ENCODE measurements at places on chromosomes 16 and 17.

GRCh38 chr17:29219378-29220047 is 27.1 kb upstream of the CRYBA1 start:
- DNase-seq: peak; percentile 86

GRCh38 chr17:82525712-82526111 is 6.2 kb downstream of the FOXK2 start:
- DNase-seq: no peak

DNA sequence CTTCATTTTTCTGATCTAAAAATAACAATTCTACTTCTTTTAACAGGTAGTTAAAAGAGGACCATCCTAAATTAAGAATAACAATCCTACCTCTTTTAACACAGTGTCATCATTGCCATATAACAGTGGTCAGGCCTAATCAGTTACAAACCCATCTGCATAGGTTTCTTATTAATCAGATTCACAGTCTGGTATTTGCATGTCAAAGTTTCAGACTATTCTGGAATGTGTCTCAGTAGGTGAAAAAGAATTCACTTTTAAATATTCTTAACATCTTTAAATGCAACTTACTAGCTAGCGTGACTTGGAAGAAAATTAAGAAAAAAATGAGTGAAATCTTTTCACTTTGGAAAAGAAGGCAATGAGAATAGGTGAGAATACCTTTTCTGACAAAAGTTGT is 6.8 kb upstream of the KRT12 start:
- peak; percentile 30 for DNase-seq

GRCh38 chr17:19551591-19552148 is 18.0 kb downstream of the SLC47A1 start:
- no peak for DNase-seq

GRCh38 chr17:44655983-44656710 is at the start of gene MEIOC:
MEIOC (plus strand) TSS chr17:44656468; CDS start chr17:44656614, 146 bp downstream.
- peak; percentile 23 for DNase-seq

GRCh38 chr17:20157001-20157310 is 147.8 kb downstream of the SPECC1 start:
- no peak for DNase-seq

DNA sequence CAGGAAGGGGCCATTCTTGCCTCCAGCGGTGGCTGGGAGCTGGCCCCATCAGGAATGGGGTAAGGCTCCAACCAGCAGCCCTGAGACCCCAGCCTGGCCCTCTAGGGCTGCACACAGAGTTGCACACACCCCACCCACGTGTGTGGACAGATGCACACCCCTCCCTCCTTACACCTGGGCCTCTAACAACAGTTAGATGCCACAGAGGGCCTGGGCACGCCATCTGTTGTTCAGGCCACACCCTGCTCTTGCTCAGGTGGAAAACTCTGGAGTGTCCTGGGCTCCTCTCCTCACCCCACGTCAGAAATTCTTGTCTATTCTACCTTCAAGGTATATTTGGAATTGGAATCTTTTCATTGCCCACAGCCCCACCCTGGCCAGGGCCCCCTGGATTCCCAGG is 13.3 kb upstream of the RAI1 start:
- no peak for DNase-seq

DNA sequence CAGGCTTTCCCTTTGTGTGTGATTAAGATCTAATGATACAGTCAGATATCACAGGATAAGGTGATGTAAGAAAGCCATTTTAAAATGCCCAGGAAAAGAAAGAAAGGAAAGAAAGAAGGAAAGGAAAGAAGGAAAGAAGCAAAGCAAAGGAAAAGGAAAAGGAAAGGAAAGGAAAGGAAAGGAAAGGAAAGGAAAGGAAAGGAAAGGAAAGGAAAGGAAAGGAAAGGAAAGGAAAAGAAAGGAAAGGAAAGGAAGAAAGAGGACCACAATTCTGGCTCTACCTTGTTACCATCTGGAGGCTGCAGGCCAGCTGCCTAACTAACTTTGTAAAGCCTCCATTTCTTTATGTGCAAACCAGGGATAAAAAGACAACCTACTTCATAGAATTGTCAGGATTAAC is 131.6 kb downstream of the DYNLRB2 start:
- no peak for DNase-seq

DNA sequence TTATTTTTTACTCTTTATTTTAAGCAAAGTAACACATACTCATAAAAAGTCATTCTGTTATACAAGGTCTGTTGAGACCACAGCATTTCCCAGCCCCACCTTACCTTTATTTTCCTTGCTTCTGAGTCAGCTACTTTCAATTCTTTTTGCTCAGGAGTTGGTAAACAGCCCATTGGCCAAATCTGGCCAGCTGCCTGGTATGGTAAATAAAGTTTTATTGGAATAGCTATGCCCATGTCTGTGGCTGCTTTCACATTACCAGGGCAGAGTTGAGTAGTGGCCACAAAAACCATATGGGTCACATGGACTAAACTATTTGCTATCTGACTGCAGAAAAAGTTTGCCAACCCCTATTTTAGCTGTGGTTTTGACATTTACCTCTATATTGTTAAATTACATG is 3.4 kb upstream of the NSRP1 start:
- DNase-seq: peak; percentile 50

DNA sequence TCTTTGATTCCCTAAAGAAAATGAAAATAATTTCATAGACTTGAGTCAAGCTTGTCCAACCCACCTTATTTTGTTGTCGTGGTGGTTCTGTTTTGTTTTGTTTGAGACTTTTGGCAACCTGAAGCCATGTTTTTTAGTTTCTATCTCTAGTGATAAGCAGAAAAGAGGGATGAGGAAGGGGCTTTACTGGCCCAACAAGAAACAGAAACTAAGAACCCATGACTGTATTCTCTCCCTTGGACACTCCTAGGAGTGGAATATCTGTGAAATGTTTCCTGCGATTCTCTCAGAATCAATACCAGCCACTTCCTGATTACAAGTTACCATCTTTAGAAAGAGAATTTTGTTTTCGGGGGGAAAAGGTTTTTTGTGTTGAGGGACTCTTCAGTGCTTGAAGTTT is 207.5 kb downstream of the PRKCA start:
- no peak for DNase-seq
